DMS 273 treated with DMSO at 0.1 percent for 48 hours (cell line): ENCODE measurements at places on chromosomes 16 and 17.

GRCh38 chr16:54015147-54015546 is 271.4 kb downstream of the IRX3 start:
- DNase-seq = no peak

- peak; percentile 39 for DNase-seq
Observed at GRCh38 chr17:31390748-31391495, 553 bp upstream of the RAB11FIP4 start.

DNA sequence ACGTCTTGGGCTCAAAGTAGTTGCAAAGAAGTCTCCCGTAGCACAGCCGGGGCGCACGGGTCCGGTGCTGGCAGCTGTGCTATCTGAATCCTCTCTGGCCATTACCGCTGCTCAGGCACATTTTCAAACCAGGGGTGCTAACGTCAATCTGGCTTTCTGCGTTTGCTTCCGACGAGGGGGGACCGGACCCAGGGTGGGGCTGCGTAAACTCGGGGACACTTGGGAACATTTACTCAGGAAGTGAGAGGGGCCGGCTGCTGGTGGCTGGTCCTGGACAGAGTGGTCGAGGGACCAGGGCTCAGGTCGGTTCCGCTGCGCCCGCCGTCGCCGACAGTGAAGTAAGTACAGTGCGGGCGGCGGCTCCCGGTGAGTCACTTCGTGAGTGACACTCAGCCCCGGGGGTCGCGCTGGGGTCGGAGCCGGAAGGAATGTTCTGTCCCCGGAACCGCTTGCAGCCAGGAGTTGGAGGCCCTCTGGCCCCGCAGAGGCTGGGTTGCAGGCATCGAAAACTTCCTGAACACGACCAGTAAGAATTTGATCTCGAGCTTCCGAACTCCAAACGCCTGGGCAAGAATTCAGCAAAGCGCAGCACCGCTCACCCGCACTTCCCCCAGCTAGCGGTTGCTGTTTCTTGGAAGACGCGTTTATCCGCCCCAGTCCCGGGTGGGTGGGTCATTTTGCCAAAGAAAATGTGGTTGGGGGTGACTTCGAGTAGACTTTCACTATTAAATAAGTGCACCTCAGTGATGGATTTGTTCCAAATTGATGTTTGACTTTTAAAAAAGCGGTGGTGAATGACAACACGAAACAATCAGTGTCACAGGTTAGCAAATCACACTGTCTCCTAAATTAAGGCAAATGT is 1.4 kb upstream of the HS3ST3B1 start:
- no peak for DNase-seq

- DNase-seq = peak; percentile 80
Observed at GRCh38 chr17:73064084-73064938, 28.2 kb downstream of the SLC39A11 start.
